ENCODE measurements at places on chromosomes 16 and 17.

GRCh38 chr17:40646791-40647623 lies 611 bp downstream of the SMARCE1 start:
- DNase-seq: no peak

DNA sequence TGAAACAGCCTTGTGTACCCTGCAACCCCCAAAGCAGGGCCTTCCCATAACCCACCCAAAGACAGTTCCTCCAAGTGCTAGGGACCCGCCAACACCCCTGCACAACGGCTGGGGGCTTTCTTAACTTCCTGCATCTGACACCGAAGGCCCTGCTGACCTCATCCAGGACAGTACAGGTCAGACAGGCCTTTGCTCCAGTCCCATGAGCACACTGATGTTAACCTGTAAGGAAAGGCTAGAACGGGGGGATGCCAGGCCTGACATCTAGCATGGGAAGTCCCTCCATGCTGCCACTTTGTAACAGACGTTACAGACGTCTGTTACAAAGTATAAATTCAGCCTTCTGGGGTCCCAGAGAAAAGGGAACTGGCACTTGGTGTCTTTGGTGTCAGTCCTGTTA lies 369.1 kb downstream of the CPPED1 start:
- no peak for DNase-seq

GRCh38 chr16:25014500-25015147 lies 545 bp downstream of the ARHGAP17 start:
- peak; percentile 25 for DNase-seq

GRCh38 chr16:66346221-66346620 lies 20.3 kb upstream of the CDH5 start:
- no peak for DNase-seq

- DNase-seq: no peak
These were observed 6.0 kb downstream of the STAC2 start for GRCh38 chr17:39219647-39220154.

- no peak for DNase-seq
These were observed 18.8 kb upstream of the MYOCD start for GRCh38 chr17:12646761-12647422.

GRCh38 chr17:4949321-4950074 lies 1.2 kb upstream of the PFN1 start:
- peak; percentile 77 for DNase-seq

- no peak for DNase-seq
These were observed 32.1 kb downstream of the ZFHX3 start for GRCh38 chr16:73015612-73016487.

DNA sequence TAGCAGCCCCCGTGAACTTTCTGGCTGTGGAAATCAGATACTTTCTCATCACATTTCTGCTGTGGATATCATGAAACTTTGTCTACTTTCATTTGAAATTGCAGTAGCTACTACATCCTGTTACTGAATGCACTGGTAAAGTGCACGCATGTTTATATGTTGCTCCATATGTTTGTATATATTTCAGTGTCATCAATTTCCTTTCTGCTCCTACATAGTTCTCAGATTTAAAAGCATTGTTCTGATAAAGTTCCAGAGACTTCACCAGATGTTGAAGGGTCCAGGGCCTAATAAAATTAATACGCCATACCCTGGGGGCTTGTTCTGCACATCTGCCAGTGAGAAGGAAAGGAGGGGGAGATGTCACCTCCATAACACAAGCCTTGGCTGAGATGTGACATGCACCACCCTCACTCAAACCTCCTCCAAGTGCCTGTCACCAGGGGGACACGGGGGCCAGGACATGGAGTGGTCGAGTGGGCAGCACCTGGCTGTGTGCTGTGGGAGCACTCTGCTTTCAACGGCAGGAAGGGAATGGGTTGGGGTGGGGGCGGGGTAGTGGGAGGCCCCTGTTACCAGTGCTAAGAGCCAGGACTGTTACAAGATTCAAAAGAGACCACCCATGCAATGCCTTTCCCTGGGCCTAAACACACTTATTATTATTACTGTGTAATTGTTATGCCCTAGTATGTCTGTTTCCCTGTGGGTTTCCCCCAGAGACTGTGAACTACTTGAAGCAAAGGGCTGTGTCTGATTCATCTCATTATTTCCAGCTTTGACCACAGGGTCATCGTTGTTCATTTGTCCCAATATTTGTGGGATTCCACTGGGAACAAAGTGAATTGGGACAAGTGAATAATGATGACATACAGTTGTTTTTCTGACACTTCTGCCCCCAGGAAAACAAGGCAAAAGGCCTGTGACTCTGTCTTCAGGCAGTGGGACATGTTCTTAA lies 193.4 kb downstream of the FOXL1 start:
- no peak for DNase-seq

DNA sequence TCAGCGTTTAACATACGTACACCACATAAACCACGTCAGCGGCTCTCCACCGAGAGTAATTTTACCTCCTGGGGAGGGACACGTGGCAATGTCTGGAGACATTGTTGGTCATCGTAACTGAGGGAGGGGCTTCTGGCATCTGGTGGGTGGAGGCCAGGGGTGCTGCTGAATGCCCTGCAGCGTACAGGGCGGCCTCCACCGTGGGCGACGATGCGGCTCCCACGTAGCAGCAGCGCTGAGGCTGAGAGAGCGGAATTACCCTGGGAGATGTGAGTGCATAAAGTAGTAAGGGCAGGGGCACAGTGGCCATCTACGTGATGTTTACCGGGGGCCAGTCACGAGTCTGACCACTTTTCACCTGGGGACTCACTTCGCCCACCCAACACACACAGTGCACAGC lies 212.4 kb downstream of the RBFOX3 start:
- no peak for DNase-seq

DNA sequence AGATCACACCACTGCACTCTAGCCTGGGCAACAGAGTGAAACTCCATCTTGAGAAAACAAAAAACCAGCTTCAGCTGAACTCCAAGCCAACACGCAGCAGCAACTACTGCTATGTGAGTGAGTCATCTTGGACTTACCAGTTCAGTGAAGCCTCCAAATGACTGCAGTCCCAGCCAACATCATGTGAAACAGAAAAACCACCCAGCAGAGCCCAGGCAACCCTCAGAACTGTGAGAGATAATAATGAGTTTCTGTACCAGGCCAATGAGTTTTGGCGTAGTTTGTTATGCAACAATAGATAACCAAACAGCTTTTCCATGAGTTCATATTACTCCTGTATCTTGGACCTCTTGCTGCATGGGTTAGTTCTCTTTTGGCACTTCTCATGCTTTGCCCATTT lies 23.3 kb downstream of the PHF12 start:
- DNase-seq: peak; percentile 49

DNA sequence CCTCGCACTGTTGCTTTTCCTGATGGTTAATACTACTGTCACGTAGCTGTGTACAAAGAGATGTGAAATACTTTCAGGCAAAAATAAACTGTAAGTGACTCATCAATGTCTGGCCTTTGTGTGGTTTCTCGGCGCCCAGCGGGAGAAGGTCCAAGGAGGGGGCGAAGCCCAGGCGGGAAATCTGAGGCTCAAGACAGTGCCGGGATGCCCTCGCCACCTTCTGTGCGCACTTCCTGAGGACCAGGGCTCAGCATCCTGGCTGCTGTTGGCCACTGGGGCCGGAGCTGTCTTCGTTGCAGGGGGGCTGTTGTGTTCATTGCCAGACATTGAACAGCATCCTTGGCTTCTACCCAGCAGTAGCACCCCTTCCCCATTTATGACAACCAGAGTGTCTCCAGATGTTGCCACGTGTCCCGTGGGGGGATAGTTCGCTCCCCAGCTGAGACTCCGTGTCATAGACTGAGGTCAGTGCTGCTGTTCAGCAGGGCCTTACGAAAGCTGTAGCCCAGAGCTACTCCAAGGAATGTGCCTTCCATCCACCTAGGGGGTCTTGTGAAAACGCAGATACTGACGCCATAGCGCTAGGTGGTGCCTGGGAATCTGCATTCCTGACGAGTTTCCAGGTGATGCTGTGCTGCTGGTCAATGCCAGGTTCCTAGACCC lies 67.3 kb upstream of the PLCG2 start:
- DNase-seq: no peak

DNA sequence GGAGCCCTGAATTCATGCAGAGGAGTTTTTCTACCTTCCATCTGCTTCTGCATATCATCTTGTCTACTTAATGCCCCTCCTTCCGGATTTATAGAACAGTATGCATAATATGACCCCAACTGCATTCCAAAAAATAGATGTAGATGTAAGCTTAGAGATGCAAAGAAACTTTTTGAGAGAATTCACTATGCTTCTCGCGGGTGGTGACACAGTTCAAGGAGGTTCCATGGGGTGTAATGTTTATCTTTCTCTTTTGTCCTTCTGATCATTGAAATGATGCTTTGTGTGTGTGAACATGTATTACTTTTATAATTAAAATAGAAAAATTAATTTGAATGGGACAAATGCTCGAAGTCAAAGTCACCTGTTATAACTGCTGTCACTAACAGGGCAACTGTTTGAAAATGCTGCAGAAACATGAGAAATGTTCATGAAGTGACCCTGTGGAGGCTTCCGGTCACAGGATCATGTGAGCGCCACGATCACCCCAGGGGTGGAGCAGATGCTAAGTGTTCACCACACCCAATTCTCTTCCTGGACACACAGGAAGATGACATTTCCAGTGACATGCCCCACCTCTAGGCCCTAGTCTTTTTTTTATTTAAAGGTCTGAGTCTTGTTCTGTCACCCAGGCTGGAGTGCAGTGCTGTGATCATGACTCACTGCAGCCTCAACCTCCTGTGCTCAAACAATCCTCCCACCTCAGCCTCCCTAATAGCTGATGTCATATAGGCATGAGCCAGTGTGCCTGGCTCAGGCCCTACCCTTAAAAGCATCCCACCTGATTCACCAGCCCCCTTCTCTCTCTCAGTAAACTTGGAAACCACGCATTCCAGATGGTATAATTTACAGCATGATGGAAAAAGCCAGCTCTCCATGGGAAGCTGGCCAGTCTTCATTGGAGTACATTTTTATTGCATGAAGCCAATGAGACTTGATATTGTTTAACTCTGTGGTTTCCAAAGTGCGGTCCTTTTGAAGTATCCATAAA lies 21.0 kb upstream of the AGRP start:
- DNase-seq: peak; percentile 55

- peak; percentile 16 for DNase-seq
These were observed 444.0 kb downstream of the XYLT1 start for GRCh38 chr16:17026600-17027242.

DNA sequence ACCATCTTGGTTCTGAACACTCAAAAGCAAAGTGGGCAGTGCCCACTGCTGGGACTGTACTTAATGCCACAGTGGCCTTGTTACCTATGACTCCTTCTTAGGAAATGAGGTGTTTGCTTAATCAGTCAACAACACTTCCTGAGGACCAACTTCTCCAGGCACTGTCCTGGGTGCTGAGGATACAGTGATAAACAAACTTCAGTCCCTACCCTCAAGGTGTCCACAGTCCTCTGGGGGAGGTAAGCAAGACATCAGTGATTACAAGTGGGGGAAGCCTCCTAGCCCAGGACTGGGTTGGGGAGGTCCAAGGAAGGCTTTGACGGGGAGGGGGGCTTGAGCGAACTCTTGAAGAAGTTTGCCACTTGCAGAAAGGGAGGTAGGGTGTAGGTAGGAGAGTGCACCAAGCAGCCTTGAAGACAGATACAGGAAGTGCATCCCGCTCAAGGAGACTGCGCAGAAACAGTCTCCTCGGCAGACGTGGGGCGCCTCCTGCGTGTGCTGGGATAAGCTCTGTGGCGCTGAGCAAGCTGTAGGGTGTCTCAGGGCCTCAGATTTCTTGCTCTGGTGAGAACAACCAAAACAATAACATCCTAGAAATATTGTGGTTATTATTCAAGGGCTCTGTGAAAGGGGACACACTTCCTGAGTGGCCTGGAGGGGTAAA lies 2.6 kb upstream of the ABCC3 start:
- DNase-seq: no peak

GRCh38 chr17:1914661-1915083 lies 84.9 kb downstream of the RPA1 start:
- DNase-seq: no peak

DNA sequence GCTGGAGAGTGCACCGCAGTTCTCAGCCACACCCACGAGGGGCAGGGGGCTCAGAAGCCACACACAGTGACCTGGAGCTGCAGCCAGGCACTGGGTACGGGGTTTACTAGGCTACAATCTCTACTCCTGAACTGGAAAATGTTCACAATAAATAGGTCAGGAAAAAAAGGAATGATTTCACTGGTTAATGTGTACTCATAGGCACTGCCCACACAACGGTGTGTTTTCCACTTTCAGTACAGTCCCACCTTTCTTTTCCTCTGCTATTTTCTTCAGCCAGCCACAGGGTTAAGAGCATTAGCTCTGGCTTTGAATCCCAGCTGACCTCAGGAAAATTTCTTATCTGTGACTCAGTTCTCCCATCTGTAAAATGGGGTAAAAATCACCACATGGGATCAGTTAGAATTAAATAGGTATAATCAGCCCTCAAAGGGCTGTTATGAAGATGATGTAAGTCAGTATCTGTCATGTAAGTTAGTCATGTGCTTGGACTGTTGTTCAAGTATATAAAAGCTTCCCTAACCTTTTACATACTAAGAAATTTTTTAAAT lies 35.7 kb downstream of the ZCCHC14 start:
- no peak for DNase-seq

DNA sequence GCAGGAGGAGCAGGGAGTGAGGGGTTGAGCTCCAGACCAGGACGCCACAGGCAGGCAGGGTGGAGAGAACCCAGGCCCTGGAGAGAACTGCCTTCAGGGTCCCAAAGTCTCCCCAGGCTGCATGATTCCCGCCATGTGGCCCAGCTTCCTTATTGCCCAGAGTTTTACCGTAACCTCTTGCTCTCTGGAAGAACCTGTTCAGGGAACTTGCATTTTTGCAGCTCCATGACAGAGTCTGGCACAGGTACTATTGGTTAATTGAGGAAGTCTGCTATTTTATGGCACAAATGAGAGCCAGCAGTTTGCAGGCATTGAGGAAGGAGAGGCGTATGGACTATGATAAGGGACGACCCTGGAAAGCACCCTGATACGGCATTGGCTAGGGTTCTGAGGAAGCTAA lies 11.6 kb upstream of the NOS2 start:
- DNase-seq: no peak

DNA sequence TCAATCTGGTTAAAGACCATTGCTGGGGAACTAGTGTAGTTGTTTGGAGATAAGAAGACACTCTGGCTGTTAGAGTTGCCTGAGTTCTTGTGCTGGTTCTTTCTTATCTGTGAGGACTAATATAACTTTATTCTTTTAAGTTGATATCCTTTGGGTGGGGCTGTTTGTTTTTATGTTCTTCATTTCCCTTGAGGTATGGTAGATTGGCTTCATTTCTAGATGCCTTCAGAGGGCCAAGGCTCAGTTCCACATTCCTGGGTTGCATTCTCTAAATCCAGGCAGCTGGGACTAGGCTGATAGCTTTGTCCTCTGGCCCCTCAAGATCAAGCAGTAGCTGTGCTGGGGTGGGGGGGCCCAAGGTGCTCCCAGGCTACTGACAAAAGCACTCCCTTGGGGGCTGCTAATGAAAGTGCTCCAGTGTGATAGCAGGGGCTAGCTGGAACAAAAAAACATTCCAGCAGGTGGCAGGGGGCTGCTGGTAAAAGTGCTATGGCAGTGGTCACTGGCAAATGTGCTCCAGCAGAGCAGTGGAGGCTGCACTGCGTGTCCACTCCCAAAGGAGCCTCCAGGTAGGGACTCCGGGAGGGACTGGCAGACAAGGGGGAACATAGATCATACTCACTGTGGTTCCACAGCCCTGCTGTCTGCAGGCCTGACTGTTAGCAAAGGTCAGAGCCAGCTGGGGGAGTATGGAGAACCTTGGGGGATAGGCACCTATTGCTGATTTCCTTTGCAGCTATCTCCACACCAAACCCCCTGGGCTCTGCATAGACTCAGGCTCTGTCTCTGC lies 45.9 kb upstream of the KCNJ16 start:
- no peak for DNase-seq

GRCh38 chr16:84643674-84644073 lies 4.6 kb upstream of the KLHL36 start:
- DNase-seq: no peak
